ENCODE measurements at places on chromosomes 12 and 14. TPM values are rescaled to one million over a fixed set of nuclear protein-coding genes. Genes with fewer than 3 reads are reported as not detected.
A peak's percentile ranks its signal among the peaks of the same experiment; 100 is the strongest.

DNA sequence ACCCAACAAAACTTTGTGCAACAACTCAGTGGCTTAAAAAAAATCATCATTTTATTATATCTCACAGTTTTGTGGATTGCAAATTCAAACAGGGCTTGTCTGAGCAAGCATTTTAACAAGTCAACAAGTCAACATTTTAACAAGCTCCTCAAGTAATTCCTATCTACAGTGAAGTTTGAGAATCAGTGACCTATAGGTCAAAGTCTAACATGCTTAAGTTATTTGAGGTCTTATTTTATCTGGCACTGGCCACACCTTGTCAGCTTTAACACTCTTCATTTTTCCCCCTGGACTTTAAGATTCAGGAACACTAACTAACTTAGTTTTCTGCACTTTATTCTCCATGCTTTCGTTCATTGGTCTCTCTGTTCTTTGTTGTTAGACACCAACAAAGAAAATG is 71.2 kb upstream of the PELI2 start:
- H3K4me1 ChIP-seq, result no peaks in the 10 kb centered on the region
- no peaks in the 10 kb centered on the region for H3K36me3 ChIP-seq
- no peak overlapping the region for H3K4me3 ChIP-seq
- no peak overlapping the region for H3K27ac ChIP-seq
- no peak for DNase-seq
- H3K27me3 ChIP-seq, result no peaks in the 10 kb centered on the region

DNA sequence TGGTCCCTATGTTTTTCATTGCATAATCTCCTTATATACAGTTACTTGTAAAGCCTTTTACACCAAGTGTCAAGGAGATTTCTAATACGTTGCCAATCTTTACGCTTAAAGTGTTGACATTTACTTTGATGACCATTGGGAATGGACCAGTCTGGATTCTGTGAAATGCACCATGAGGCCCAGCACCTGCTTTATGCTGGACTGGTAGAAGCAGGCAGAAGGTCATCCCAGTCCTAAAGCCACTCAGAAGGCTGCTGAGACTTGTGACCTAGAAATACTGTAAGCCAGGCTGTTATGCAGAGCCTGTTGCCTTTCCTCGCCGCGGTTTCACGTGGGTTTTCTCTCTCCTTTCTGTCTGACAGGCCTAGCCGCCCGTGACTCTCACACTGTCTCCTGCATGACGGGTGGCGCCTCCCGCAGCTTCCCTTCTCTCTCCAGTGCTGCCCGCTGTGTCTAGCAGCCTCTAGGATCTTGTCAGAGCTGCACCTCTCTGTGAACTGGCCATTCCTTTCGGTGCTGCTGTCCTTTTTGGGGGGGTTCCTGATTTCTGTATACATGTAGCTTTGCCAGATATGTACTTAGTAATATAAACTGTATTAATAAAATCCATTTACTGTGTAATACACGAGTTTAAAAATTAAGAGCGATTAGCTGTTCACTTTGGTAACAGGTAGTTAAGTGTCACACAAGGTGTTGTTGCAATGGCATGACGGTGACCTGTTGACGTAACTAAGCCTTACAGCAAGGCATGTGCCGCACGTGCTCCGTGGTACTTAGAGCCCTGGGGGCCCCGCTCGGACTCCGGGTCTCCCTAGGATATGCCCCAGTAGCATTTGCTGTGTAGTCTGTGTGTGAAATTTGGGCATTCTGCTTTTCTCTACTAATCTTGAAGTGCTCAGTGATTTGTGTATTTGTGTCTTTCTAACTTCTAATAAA is 29.7 kb downstream of the XRCC3 start:
- no peak overlapping the region for H3K27ac ChIP-seq
- no peak for DNase-seq
- no peaks in the 10 kb centered on the region for H3K27me3 ChIP-seq
- H3K4me3 ChIP-seq, result no peak overlapping the region
- H3K36me3 ChIP-seq, result peaks cover 6% of the 10 kb centered on the region

GRCh38 chr12:21065845-21066244 is 65.1 kb upstream of the SLCO1B1 start:
- no peak for DNase-seq
- no peaks in the 10 kb centered on the region for H3K27me3 ChIP-seq
- H3K4me1 ChIP-seq, result no peaks in the 10 kb centered on the region
- H3K36me3 ChIP-seq, result no peaks in the 10 kb centered on the region

HHIPL1 gene
- polyA plus RNA-seq, result not detected

DNA sequence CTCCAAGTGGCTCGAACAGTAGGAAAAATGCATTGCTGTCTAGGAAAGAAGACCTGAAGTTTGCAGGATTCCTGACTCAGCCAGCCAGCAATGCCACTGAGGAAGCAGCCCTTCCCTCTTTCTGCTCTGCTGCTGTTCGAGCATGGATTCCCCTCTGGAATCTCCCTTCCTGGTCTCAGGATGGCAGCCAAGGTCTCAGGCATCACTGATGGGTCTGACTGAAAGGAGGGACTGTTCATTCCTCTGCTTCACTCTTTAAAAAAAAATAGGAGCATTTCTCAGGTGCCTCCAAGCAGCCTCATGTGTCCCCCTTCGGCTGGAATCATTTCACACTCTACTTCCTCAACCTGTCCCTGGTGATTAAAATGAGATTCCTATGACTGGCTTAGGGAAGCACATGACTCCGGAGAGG is 62.4 kb downstream of the SLC15A4 start:
- no peaks in the 10 kb centered on the region for H3K36me3 ChIP-seq
- no peak overlapping the region for H3K27ac ChIP-seq
- H3K4me3 ChIP-seq, result no peak overlapping the region
- H3K27me3 ChIP-seq, result no peaks in the 10 kb centered on the region
- no peak for DNase-seq

- H3K36me3 ChIP-seq, result no peaks in the 10 kb centered on the region
- peak overlapping the region; percentile 54 for H3K27ac ChIP-seq
- peaks cover 86% of the 10 kb centered on the region for H3K4me1 ChIP-seq
- DNase-seq, result peak; percentile 21
These were observed 223.3 kb downstream of the CHST11 start for GRCh38 chr12:104680070-104680469.

- H3K4me3 ChIP-seq, result no peak overlapping the region
- H3K27ac ChIP-seq, result no peak overlapping the region
- H3K27me3 ChIP-seq, result no peaks in the 10 kb centered on the region
- no peak for DNase-seq
- H3K4me1 ChIP-seq, result no peaks in the 10 kb centered on the region
These were observed 191.9 kb downstream of the NUBPL start for GRCh38 chr14:31752867-31753661.

DNA sequence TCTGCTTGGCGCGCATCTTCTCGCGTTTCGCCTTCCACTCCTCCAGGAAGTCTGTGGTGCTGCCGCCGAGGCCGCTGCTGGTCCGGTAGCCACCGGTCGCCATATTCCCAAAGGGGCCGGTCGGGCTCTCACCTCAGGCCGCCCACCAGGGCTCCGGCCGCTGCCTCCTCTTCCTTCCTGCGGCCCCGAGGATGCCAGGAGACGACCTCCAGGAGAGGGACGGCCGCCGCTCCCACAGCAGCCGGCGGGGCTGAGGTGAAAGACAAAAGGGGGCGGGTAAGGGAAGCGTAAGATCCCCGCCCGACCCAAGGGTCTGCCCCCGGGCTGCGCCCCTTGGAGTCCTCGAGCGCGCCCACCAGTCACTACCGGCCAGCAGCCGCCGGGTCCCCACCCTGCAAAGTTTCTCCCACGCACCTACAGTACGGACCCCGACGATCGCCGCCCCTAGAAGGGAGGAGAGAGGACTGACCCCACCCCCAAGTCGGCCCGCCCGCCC is 574 bp downstream of the PAWR start:
- H3K4me3 ChIP-seq, result peak overlapping the region; percentile 87
- H3K4me1 ChIP-seq, result peaks cover 15% of the 10 kb centered on the region
- peaks cover 26% of the 10 kb centered on the region for H3K27me3 ChIP-seq
- no peaks in the 10 kb centered on the region for H3K36me3 ChIP-seq
- DNase-seq, result peak; percentile 29

DNA sequence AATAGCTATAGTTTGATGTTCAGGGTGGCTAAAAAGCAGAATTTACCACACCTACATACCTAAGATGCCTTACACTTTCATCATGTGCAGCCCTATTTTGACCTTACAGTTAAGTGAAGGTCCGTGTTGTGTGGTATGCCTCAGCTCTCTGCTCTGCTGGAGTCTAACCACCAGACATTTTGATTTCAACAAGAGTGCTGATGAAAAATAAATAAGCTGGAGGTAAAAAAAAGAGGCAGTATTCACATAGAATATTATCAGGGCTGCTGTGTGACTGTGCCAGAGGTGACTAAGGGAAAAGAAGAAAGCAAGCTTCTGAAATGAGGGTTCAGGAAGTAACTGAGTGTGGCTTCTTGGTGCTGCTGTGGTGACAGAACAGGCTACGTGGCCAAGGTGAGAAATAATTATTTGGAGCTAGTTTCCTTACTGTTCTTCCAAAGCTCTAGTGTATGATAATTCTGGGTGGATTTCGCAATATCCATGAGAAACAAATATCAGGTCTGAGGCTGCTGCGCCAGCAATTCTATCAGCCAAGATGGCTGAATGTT is 188.8 kb downstream of the STXBP6 start:
- no peak overlapping the region for H3K4me3 ChIP-seq
- H3K27ac ChIP-seq, result no peak overlapping the region
- peaks cover 4% of the 10 kb centered on the region for H3K27me3 ChIP-seq
- DNase-seq, result no peak
- H3K36me3 ChIP-seq, result no peaks in the 10 kb centered on the region

PLEKHG7 gene
- not detected for polyA plus RNA-seq

DNA sequence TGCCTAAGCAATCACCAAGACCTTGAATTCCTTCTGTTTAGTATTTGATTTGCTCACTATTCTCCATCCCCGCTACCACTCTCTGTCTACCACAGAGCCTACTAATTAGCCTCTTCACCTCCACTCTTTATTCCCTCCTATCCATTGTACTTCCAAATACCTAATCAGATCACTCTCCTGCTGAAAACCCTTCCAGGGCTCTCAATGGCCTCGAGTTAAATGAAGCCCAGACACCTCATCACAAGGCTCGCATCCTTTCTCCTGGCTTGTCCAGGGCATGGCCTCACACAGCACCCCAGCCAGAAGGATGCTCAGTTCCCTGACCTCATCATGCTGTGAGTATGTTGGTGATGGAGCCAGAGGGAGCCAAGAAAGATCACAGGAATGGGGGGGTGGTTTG is 71.4 kb upstream of the PRMT8 start:
- DNase-seq, result no peak
- no peaks in the 10 kb centered on the region for H3K36me3 ChIP-seq
- H3K4me3 ChIP-seq, result no peak overlapping the region
- peaks cover 2% of the 10 kb centered on the region for H3K27me3 ChIP-seq
- no peak overlapping the region for H3K27ac ChIP-seq
- H3K4me1 ChIP-seq, result no peaks in the 10 kb centered on the region

DNA sequence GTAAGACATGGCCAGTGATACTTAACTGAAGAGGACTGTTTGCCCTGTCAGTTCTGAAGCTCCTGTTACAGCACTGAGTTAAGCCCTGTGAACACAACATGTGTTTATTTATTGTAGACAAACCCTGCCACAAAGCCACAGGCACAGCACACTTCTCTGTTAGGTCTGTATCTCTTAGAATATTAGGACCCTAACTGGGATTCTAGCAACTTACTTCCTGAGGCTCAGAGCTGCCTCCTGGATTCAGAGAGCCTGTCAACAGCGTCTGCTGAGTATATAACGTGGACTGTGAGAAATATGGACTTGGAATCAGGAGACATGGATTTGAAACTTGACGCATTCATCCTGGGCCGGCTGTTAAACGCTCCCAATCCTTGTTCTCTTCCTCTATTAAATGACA is 135.0 kb upstream of the HIF1A start:
- DNase-seq, result no peak
- H3K27ac ChIP-seq, result no peak overlapping the region
- H3K4me1 ChIP-seq, result peaks cover 4% of the 10 kb centered on the region

DNA sequence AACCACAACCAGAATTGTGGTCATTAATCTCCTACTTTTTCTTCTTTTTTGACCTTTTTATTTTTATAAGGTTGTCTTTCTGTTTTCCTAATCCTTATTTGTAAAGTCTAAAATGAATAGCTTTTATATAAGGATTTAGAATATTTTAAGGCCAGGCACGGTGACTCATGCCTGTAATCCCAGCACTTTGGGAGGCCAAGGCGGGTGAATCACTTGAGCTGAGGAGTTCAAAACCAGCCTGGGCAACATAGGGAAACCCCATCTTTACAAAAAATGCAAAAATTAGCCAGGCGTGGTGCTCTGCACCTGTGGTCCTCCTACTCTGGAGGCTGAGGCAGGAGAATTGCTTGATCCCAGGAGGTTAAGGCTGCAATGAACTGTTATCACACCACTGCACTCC is 55.1 kb downstream of the IFT81 start:
- H3K36me3 ChIP-seq, result no peaks in the 10 kb centered on the region
- H3K27ac ChIP-seq, result no peak overlapping the region
- H3K4me3 ChIP-seq, result no peak overlapping the region
- no peaks in the 10 kb centered on the region for H3K27me3 ChIP-seq
- no peak for DNase-seq

DNA sequence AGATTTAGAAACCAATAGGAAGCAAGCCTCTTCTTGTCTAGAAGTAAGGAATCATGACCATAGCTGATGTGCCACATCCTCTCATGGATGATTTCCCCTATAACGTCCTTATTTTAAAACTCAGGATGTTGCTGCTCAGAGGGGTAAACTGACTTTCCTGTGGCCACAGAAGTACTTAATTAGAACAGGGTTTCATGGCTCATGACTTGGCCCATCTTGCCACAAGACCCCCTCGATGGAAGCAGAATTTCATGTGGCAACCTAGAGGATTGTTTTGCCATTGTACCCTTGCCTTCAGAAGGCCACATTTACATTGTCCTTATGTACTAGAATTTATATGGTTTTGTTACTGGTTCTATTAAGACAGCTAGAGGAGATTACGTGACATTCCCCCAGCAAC is 173.5 kb upstream of the PELI2 start:
- H3K27ac ChIP-seq, result no peak overlapping the region
- H3K4me1 ChIP-seq, result no peaks in the 10 kb centered on the region
- no peaks in the 10 kb centered on the region for H3K36me3 ChIP-seq
- no peaks in the 10 kb centered on the region for H3K27me3 ChIP-seq
- DNase-seq, result no peak

SLC15A5 gene
- polyA plus RNA-seq, result not detected

DNA sequence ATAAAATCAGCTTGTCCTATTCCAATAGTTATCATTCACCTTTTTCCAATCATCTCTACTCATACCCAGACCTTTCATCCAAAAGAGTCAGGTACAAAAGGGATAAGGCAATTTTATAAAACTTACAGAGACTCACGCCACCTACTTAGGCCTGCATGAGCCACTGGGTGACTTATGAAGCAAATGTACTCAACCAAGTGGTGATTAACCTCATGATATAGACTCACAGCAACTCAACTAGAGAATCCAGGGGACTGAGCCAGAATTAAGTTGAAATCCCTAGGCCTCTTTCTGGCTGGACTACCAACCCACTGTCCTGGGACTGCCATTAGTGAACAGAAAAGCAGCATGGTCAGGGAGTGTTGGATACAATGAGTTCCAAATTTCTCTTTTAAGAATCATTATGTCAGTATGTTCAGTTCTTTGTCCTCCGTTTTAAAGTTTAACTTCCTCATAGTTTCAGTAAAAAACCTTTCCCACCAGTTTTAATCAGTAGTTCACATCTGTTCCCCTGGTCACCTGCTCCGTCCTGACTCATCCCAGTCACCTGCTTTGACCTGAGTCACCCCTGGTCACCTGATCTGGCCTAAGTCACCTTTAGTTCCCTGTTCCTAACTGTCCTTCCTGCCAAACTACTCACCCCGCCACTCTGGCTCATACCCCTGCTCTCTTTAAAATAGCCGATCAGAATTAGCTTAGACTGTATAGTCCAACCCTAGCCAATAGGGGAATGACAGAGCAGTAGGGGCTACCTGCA is 36.8 kb downstream of the SPTSSA start:
- H3K27ac ChIP-seq, result no peak overlapping the region
- peaks cover 4% of the 10 kb centered on the region for H3K27me3 ChIP-seq
- no peaks in the 10 kb centered on the region for H3K4me1 ChIP-seq
- DNase-seq, result no peak
- H3K36me3 ChIP-seq, result no peaks in the 10 kb centered on the region
